ENCODE measurements at places on chromosomes 16 and 17.

- no peak for DNase-seq
Measured at GRCh38 chr16:67653789-67654402, 6.2 kb downstream of the ACD start.

DNA sequence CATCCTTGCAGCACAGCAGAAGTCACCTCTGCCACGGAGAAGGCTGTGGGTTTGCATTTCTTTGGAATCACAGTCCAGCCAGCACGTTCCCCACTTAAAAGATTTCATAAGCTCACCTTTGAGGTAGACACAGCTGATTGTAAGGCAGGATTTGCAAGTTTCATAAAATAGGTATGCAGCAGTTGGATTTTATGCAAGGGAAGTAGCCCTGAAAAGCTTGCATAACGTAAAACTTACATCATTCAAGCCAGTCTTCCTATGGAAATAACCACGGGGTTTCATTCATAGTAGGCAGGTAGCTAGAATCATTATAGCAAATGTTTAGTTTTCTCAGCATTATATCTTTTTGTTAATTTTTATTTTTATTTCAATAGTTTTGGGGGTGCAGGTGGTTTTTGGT is 49.8 kb upstream of the ARHGAP44 start:
- DNase-seq: no peak

DNA sequence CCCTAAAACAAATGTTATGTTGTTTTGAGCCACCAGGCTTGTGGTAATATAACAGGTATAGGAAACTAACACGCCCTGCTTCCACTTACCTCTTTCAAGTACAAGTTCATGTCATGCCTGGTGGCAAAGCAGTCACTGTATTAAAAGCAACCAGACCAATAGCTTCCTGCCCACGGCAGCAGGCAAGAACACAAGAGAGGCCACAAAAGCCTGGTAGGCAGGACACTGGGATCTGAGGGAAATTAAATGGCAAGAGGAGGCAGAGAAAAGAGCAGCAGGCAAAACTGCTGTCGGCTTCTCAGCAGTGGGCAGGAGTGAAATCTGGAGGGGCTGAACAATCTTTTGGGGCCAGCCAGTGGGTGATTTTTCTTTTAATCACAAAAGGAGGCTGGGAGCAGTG is 2.2 kb downstream of the CYTH1 start:
- no peak for DNase-seq

DNA sequence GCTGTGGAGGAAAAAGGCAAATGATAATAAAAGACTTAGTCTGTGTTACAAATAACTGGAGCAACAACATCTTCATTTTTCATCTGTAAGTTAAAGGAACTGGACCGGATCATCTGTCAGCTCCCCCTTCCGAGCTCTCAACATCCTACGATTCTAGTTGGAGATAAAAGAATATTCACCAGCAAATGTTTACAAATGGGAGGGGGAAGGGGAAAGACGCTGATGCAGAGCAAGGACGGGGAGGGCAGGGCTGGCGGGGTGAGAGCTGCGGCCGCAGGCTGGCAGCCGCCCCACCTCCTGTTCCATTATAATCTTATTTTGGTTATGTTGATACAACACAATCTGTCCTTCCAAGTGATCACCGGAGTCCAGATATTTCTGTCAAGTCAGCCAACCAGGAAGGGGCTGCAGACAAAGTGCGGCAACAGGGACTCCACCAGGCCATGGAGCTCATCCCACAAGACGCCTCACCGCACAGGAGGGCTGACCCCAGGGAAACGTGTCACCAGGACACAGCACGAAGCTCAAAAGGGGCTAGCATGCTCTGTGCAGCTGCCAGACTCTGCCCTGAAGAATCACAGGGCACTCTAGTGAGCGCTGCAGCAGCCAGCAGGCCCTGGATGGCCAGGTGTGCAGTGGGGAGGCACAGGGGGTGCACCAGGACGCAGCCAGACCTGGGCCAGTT is 19.7 kb downstream of the FBXO31 start:
- DNase-seq: no peak

- no peak for DNase-seq
Measured at GRCh38 chr16:9055661-9056060, 35.8 kb upstream of the HAPSTR1 start.

All from left renal cortex interstitium (tissue), 4 donors.